ENCODE measurements at places on chromosomes 7 and 10.

GRCh38 chr10:23686722-23687121, 247.8 kb downstream of the OTUD1 start:
- DNase-seq, result no peak

GRCh38 chr7:149662591-149663095, 110.7 kb downstream of the ZNF467 start:
- no peak for DNase-seq

- DNase-seq, result no peak
Observed at GRCh38 chr7:45631569-45631968, 57.4 kb downstream of the ADCY1 start.

DNA sequence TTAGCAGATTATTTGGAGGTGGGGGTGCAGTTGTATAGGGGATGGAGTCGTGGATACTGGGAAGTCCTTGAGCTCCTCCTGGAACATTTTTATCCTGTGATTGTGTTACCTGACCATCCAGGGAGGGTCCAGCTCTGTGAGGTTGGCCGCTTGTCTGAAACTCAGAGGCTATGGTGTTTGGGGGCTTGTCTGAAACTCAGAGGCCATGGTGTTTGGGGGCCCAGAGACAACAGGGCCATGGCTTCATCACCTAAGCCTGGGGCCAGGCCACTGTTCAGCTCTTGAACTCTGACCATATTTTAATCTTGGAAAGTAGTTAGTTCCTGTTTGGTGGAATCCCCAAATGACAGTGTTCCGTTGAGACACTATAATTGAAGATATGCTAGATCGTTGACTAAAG, 66.1 kb downstream of the TRRAP start:
- no peak for DNase-seq

DNA sequence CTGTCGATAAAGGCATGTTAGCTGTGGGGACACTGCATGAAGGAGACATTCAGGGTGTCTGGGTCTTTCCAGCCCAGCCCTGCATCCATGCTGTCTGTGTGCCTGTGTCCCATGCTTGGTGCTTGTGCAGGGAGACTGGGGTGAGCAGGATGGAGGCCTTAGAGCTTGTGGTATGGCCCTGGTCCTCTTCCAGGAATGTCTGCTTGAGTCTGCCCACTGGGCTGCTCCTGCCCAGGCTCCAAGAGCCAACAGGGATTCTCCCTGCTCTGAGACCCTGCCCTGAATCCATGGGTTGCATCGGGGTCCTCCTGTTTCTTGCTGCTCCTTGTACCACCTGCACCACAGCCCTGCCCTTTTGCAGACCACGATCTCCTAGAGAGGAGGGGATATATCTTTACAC, 31.4 kb upstream of the ARHGAP22 start:
- DNase-seq, result no peak

DNA sequence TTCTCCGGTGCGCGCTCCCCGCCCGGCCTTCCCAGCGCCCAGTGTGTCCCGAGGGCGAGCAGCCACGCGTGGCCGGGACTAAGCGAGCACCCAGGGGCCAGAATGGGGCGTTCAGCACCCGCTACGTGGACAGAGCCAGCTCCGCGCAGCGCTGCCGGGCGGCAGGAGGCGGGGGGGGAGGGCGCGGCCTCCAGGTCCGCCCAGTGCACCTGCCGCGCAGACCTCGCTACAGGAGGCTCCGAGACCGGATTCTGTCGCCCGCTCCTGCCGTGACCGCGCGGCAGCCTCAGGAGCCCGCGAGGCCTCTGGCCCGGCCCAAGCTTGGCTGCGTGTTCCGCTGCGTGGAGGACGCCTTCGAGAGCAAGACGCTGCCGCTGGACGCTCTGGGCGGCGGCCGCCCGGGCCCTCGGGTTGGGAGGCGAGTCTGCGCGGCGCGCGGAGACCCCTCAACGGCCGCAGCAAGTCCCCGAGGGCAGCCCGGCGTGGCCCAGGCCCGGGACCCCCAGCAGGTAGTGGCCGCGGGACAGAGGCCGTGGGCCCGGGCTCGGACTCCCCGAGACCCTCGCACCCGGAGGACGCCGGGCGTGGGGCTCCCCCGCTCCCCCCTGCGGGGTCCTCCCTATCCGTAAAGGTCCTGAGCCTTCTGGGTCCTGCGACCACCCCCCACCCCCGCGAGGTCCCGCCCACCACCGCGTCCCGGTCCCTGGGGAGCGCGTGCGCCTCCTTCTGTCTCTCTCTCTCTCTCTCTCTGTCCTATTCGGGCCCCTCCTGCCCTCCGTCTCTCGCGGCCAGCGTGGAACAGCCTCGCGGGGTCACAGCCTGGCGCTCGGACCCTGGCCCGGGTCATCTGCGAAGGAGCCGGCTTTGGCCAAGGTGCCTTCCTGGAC, 904 bp upstream of the DPYSL4 start:
- no peak for DNase-seq

GRCh38 chr7:95547361-95548348, 48.7 kb downstream of the PDK4 start:
- DNase-seq, result no peak

- peak; percentile 34 for DNase-seq
Observed at GRCh38 chr7:75646571-75647102, 92.1 kb downstream of the HIP1 start.

DNA sequence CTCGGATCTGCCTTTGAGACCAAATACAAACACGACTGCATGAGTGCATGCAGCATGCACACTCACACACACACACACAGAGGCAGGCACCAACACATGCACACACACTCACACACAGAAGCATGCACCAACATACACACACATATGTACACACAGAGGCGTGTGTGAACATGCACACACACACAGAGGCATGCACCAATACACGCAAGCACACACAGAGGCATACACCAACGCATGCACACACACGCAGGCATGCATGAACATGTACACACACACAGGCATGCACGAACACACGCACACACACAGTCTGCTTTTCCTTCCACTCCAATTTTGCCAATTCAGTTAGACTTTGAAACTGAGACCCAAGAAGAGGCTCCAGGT, 67.3 kb upstream of the COL13A1 start:
- no peak for DNase-seq

- no peak for DNase-seq
Observed at GRCh38 chr10:29736366-29737073, 101.7 kb upstream of the SVIL start.

DNA sequence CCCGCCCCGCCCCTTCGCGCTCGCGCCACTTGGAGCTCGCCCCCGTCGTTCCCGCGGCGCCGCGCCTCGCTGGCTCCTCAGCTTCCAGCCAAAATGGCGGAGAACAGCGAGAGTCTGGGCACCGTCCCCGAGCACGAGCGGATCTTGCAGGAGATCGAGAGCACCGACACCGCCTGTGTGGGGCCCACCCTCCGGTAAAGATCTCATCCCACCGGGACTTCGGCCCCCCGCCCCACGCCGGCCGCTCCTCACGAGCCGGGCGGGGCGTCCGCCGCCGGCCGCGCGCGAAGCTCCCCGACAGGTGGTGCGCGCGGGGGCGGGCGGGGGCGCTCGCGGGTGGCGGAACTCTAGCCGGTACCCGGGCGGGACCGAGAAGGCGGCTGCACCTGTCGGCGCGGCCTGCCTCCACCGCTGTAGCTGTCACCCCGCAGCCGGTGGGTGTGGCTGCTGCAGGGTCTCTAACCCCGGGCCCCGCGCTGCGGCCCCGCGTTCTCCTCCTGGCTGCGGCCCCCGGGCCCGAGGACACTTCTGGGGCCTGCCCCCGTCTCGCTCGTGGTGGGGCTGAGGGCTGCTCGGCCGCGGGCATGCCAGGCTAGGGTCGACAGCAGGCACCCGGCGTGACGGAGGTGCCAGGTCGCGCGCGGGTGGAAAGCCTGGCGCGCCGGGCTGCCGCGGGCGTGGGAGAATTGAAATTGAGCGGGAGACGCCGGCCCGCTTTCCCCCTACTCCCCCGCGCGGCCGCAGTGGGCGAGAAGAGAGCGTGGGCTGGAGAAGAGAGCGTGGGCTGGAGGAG, at the start of gene EXOC6:
Gene EXOC6, plus strand, starts transcription at position 80 of the 793 bp plus-strand sequence. Its CDS starts 14 bp downstream, at position 94.
- peak; percentile 71 for DNase-seq

- no peak for DNase-seq
Observed at GRCh38 chr7:16805441-16805840, 642 bp upstream of the AGR2 start.

- DNase-seq, result no peak
Observed at GRCh38 chr7:73896454-73896853, 35.5 kb downstream of the TMEM270 start.

- no peak for DNase-seq
Observed at GRCh38 chr7:40223451-40224127, 88.8 kb downstream of the SUGCT start.

- DNase-seq, result no peak
Observed at GRCh38 chr10:94251568-94251967, 111.2 kb downstream of the NOC3L start.

DNA sequence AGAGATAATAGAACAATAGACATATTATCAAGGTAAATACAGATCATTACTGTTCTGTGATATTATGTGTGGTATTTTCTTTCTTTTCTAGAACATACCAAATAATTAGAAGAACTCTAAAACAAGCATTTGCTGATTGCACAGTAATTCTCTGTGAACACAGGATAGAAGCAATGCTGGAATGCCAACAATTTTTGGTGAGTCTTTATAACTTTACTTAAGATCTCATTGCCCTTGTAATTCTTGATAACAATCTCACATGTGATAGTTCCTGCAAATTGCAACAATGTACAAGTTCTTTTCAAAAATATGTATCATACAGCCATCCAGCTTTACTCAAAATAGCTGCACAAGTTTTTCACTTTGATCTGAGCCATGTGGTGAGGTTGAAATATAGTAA, 185.5 kb downstream of the CFTR start:
- no peak for DNase-seq

GRCh38 chr10:66252986-66253385, 672.9 kb upstream of the LRRTM3 start:
- DNase-seq, result no peak

GRCh38 chr10:121988361-121989324, at the start of gene TACC2:
Gene TACC2, plus strand, starts transcription at chr10:121989163. Its CDS starts 32,819 bp downstream, at chr10:122021982.
- DNase-seq, result no peak

DNA sequence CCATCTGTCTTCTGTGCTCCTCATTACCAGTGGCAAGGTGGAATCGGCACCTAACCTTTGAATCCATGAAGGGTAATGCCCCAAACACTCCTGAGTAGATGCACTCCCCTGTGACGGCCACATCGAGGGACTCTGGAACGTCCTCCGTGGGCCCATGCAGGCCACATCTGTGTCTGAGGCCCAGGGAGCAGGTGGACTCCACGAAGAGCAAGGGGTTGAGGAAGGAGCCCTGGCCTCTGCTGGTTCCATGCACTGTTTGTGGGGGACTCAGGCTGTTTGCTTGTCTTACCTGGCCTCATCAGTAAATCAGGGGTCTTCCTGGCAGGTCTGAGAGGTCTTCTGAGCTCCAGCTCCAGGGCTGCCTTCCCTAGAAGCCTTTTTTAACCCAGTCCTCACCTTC, 62.6 kb upstream of the HMX3 start:
- DNase-seq, result no peak

DNA sequence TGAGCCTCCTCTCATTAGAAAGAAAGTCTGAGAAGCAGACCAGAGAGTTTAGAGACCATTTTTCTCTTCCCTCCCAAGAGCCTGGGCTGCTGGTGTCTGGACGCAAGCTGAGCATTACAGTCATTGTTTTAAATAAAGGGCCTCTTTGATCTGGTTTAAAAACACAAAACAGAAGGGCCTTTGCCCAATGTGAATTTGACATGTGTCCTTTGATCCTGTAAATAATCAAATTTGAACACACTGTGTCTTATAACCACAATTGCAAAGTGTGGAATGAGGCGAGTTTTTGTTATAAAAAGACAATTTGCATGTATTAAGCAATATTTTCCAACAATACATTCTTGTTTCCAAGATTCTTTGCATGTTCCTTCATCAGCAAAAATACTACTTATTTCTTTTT, 158.5 kb downstream of the C7orf25 start:
- no peak for DNase-seq

- DNase-seq, result no peak
Observed at GRCh38 chr10:64033711-64034110, 512.5 kb downstream of the REEP3 start.

- DNase-seq, result no peak
Observed at GRCh38 chr10:53135897-53136253, 363.3 kb upstream of the MBL2 start.

- DNase-seq, result no peak
Observed at GRCh38 chr10:48284811-48285210, 10.3 kb upstream of the FRMPD2 start.

GRCh38 chr10:113017376-113017775, 67.3 kb downstream of the TCF7L2 start:
- no peak for DNase-seq

DNA sequence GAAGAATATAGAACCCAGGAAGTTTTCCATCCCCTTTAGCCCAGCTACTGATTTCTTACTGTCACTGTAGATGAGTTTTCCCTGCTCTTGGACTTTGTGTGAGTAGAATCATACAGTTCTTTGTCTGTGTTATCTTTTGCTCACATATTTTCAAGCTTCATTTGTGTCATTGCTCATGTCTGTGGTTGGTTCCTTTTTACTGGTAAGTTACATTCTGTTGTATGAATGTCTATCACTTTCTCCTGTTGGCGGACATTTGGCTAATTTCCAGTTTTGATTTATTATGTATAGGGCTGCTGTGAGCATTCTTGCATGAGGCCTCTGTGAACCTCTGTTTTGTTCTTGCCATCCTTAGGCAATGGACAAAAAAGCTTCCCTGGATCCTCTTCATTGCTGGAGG, 5.3 kb downstream of the GLRX3 start:
- DNase-seq, result no peak

- peak; percentile 82 for DNase-seq
Observed at GRCh38 chr7:150940431-150941102, 37.6 kb downstream of the KCNH2 start.

GRCh38 chr10:33819206-33819605, 484.7 kb upstream of the NRP1 start:
- no peak for DNase-seq

- DNase-seq, result no peak
Observed at GRCh38 chr7:40507166-40507565, 372.4 kb downstream of the SUGCT start.

- no peak for DNase-seq
Observed at GRCh38 chr10:119444866-119445265, 97.7 kb downstream of the RGS10 start.

- no peak for DNase-seq
Observed at GRCh38 chr7:26198781-26199169, 1.8 kb downstream of the HNRNPA2B1 start.

DNA sequence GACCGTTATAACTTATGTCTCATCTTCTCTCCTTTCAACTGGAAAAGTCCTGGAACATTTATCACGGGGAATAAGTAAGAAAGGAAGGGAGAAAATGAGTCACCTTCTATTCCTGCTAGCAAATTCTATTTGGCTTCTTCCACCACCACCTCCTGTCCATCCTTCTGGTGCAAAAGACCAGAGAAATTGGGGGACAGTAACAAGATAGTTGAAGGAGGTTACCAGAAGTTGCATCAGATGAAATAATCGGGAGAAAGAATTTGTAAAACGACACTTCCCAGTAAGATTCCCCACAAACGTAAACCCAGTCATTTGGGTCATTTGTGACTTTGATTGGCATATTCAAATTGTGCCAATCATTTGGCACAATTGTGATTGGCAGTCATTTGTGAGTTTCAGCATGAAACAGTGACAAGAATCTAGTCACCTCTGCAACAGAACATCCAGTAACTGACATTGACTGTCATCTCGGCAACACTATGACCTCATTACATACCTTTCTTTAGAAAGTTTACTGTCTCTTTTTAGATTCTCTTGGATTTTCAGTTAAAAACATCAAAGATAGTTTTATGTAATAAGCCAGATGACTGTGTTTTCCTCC, 51.3 kb upstream of the PIK3CG start:
- no peak for DNase-seq

- no peak for DNase-seq
Observed at GRCh38 chr10:35027567-35027966, 62.6 kb downstream of the CUL2 start.

GRCh38 chr7:43876241-43876640, 6.9 kb upstream of the MRPS24 start:
- DNase-seq, result no peak

Measured in NCI-H1092 (cell line).